Thymus (tissue), 14 donors: ENCODE measurements at places on chromosomes 1 and 21.

DNA sequence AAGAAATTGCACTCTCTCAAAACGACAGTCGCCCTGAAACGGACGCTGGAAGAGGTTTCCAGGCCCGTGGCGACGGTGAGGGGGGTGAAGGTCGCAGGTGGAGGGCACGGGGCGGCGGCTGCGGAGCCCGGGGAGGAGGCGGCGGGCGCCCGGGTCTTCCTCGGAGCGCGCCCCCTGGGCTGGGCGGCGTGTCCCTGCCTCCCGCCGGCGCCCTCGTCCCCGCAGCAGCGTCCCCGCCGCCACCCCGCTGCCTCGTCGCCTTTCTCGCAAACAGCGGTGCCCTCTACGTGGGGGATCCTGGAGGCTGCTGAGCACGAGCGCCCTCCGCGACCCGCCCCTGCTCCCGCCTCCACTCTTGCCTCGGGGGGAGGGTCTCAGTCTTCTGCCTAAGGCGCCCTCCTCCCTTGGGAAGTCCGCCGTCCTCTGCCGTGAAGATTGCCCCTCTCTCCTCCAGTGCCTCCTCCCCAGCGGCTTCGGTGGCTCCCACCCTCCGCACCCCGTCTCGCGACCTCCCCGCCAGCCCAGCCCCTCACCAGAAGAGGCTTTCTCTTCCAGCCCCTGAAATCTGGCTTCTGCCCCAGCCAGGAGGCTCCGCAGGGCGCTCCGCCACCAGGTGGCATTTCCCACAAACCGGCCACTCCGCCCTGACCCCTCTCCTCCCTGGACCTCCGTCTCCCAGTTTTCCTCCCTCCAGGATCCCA lies 227.4 kb downstream of the SDCCAG8 start:
- no peak for DNase-seq

DNA sequence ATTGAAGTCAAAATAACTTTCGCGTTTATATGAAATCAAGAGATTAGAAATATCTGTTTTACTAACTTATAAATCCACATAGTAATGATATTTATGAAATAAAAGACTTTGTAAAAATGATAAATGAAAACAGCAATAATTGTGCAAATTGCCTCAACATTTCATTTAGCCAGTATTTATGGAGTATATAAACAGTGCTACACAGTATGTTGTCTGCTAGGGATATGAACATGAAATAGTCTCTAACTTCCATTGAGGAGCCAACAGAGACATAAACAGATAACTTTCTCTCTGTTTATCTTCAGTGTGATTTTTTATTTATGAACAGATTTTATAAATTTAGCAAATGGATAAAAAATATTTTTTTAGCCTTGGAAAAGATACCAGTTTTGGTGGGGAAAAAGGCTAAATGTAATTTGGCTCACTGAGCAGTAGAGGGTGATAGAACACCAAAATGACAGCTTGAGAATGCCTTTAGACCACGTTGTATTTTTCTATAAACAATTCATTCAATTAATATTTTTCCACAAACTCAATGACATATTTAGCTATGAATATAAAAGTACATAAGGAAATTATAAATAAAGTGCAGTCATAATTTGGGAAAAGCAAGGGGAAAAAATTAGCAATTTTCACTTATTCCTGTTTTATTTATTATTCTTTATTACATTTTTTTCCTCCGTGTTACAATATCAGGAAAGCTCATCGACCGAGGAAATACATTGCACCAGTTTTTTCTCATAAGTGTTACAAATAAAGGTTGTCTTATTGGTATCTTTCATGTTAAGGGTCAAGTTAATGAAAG lies 47.5 kb upstream of the EEIG2 start:
- peak; percentile 23 for DNase-seq

DNA sequence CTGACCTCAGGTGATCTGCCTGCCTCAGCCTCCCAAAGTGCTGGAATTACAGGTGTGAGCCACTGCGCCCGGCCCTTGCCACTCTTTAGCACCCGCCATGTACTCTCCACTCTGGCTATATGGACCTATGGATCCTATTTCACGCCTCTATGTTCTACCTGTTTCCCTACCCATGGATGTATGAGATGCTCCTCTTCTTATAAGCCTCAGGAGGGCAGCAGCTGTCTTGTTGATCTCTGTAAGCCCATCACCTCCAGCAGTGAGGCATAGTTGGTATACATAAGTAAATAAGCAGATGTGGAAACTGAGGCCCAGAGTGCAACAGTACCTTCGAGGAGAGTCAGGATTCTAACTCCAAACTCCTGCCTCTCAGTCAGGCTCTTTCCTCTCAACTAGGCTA lies 24.7 kb upstream of the ARTN start:
- no peak for DNase-seq

DNA sequence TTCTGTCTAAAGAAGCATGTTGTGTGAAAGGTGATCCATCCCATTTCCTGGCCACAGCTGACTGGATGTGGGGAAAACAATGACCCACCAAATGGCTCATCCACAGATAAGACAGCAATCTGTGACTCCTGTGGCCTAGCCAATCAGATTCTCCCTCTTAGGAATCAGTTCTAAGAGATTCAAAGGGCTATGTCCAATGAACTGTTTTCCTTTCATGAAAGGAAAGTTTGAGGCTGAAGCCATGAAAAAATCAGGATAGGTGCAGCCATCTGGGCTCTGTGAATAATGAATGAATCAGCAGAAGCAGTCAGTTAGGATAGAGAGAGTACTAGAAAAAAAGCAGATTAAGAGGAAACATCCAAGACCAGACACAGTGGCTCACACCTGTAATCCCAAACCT lies 164.7 kb downstream of the NRIP1 start:
- DNase-seq = no peak

- no peak for DNase-seq
Observed at GRCh38 chr21:30189773-30190172, 23.2 kb upstream of the CLDN17 start.

DNA sequence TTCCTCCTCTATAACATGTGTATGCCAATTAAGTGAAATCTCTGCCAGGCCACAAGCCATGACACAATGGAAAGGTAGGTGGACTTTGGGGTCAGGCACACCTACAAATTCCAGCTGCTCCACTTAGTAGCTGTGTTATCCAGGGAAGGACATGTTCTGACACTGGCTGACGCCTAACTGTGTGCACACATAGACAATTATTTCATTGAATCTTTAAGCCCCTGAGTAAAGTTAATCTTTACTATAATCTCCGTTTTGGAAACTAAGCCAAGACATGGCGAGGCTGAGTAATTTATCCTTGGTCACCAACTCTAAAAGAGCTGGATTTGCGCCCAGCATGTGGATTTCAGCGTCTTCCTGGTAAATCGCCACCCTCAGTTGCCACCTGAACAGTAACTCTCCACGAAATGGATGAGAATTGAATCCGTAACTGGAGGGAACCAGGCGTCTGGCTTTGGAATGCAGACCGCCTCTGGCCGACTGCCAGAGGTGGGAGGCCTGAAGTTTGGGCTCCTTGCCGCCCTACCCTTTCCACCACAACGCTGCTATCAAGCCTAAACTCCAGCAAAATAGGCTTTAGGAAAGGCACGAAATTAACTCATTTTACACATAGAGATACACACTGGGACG lies 888 bp upstream of the SNRPE start:
- peak; percentile 7 for DNase-seq

GRCh38 chr1:214136324-214136919 lies 144.5 kb upstream of the SMYD2 start:
- no peak for DNase-seq

DNA sequence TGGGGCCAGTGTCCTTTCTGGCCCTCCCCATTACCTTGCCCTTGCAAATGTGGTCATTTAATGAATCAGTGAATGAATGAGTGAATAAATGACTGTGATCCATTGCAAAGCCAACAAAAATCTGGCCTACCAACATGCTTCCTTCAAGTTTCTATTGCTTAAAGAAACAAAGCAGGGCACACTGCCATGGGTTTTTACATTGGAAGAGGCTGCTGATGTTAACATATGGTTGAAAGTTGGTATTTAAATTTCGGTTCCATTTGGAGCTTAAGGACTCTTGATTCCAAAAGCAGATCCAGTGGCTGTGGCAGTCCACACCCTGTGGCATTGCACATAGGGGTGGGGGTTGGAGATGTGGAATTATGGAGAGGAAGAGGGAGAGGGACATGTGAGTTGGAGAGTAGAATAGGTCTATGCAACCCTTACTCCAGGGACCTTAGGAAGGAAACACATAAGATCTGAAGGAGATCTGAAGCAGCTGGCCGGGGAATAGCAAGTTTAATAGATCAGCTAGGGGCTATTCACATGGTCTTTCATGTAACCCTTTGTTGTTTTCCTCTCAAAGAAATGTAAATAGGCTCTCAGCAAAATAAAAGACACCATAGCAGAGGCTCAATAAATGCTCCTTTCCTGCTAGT lies 7.2 kb downstream of the ABCA4 start:
- no peak for DNase-seq

DNA sequence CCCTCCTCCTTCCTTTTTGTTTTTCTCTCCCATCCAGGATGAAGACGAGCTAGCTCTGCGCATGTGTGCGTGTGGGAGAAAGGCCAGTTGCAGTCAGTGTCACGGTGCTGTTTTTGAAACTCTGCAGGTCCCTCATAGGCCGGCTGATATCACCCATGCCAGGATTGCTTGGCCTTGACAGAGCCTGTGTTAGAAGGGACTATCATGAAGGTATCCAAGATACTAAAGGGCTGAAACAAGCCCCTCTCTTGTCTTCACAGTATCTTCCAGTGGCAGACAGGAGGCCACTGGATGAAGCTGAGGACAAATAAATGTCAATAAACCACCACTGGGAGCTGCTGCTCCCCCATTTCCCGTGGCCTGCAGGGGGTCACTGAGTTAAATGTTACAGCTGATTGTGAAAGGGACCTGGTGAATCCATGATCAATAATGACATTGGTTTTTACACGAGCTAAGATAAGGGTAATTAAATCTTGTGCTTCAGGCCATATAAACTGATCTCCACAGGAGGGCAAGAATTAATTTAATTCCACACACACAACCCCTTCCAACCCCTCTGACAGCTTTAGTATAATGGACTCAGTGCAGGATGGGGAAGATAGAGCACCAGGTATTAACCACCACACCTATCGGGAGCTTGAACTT lies 64.6 kb upstream of the TARBP1 start:
- no peak for DNase-seq

DNA sequence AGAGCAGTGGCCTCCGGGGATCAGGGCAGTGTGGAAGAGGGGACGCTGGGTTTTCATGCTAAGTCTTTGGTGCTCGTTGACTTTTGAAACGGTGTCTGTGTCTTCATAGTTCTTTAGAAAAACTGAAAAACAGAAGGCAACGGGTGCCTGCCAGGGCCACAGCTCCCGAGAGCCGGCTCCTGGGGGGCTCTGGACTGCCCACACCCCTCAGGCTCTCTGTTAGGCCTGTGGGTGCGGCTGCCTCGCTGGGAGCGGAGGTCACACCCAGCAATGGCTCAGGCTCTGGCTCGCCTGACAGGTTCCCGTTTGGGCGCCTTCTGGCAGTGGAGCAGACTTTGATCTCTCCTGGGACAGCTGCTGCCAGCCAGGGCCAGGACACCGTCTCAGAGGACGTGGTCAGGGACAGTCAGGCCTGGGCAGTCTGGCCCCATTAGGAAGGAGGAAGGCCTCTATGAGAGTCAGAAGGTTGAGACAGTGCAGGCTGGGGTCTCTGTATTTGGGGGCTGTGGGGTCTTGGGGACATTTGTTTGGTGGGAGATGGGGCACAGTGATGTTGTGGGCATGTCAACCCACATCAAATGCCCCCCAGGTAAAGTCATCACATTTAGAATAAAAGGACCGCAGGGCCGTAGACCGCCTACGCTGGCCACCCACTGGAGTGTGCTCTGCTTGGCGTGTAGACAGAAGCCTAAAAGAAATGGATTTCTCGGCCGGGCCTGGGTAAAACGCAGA lies 5.6 kb downstream of the ARHGEF16 start:
- no peak for DNase-seq

DNA sequence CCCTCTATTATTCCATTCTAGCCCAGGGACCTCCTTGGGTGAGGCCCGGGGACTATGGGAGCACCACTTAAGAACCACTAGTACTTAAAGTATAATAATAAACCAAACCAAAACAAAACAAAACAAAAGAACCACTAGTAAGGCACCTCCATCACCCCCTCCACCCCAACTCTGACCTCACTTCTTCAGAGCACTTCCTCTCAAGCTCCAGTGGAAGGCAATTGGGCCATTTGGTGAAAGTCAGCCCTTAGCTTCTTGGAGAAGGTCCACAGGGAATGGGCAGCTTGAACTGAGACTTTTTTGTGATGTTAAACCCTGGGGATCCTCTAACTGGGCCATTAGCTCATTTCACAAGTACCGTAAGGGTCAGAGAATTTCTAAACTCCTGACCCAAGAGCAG lies 237.3 kb downstream of the RHOU start:
- no peak for DNase-seq

GRCh38 chr1:26768755-26769154 lies 19.0 kb upstream of the PIGV start:
- no peak for DNase-seq

DNA sequence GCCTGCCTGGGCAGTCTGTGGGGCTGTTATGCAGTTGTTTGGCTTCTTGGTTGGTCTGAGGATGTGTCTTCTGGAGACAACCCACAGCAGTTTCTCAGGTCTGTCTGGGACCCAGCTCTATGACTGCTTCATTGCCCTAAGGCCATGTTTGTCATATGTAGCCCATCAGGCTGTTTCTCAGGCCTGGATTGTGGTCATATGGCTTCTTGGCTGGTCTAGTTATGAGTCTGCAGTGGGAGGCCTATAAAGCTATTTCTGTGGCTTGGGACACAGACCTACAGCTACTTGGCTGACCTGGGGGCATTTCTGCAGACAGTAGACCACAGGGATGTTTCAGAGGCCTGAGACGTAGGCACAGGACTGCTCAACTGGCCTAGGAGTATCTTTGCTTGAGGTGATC lies 41.5 kb downstream of the CHIA start:
- no peak for DNase-seq

DNA sequence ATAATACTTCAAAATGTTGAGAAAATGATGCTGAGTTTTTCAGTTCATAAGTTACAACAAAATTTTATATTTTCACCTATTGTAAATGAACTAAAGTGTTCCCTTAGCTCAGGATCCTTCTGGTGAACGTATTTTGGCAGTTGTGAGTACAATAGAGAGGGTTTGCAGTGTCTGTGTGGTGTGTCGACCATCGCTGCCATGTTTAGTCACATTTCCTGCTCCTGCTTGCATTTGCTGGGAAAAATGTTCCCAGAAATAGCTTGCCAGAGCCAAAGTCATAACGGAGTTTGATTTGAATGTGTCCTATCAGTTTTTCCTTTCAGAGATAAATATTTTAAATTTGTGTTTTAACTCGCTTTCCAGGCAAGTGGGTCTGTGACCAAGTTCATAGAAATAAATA lies 117.1 kb upstream of the COL6A1 start:
- DNase-seq = no peak

GRCh38 chr1:240245629-240246020 lies 153.9 kb downstream of the FMN2 start:
- DNase-seq = no peak

DNA sequence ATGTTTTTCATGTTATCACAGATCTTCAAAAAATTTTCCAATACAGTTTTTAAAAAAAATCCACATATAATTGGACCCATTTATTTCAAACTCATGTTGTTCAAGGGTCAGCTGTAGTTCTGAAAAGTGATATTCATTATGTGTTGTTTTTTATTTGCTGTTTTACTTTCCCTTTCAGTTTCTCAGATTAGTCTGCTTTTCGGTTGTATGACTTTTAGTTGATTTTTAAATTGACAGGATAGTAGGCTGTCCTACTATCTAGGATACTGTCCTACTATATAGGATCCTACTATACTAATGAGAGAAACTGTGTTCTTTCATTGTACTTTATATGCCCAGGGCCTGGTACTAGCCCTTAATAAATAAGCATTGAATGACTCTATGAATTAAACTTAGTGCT lies 33.6 kb upstream of the GPR52 start:
- no peak for DNase-seq
